HCT116 (cell line): ENCODE measurements at places on chromosomes 3 and 15.
A peak's percentile ranks its signal among the peaks of the same experiment; 100 is the strongest.

DNA sequence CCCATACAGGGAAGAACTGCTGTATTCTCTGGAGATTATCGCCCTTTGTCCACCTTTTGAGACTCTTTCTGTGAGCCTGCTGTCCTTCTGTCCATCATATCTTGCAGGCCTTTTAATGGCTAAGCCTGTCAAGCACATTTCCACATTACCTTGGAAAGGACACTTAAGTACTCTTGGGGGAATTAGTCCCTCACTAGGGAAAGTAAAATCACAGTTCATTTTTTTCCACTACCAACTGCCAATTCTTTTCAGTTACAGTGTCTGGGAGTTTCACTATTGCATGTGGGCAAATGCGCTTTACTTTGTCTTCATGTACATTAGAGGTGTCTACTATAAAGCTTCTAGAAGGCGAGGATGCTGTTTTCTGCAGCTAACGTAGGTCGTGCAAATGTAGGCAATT is 242.1 kb downstream of the NSUN3 start:
- no peak for DNase-seq

DNA sequence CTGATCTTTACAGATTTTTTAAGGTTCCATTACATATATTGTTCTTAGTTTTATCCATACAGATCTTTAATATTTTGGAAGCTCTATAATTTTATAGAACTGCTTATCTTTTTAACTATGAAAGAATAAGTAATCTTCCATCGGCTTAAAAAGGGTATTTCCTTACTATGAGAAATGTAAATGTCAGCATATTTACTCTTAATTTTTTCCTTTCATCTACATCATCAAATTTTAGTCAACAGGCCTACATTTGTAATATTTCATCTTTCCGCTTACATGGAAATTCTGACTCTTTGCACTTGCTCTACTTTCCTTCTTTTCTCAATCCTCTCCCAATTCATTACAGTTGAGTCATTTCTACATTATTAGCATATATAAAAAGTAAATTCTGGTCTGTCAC is 111.3 kb upstream of the GOLGA6L6 start:
- DNase-seq = no peak

GRCh38 chr3:89340408-89340807 is 233.0 kb downstream of the EPHA3 start:
- DNase-seq = no peak

DNA sequence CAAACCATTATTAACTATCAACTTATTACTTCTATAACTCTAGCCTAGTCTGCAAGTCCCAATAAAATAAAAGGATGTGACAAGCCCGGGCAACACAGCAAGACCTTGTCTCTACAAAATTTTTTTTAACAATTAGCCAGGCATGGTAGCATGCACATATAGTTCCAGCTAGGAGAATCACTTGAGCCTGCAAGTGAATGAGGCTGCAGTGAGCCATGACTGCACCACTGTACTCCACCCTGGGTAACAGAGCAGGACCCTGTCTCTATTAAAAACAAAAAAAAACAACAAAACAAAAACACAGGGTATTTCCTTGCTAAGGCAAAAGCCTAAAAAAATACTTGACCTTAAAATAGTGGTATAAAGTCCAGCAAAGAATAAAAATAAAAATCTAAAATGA is 31.4 kb downstream of the ANKRD28 start:
- no peak for DNase-seq

GRCh38 chr3:49841126-49841696 is 15.2 kb downstream of the TRAIP start:
- DNase-seq = peak; percentile 33

DNA sequence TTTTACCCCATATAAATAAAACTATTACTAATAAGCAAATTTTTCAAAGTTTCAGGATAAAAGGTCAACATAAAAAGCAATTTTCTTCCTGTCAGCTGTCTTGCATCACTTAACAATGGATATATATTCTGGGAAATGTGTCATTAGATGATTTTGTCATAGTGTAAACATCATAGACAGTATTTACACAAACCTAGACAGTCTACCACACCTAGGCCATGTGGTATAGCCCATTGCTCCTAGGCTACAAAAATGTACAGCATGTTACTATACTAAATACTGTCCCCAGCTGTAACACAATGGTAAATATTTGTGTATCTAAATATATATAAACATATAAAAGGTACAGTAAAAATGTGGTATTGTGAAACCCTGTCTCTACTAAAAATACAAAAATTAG is 156.7 kb downstream of the ANO10 start:
- DNase-seq = no peak

- no peak for DNase-seq
These were observed 56.5 kb downstream of the BSN start for GRCh38 chr3:49610666-49611280.

DNA sequence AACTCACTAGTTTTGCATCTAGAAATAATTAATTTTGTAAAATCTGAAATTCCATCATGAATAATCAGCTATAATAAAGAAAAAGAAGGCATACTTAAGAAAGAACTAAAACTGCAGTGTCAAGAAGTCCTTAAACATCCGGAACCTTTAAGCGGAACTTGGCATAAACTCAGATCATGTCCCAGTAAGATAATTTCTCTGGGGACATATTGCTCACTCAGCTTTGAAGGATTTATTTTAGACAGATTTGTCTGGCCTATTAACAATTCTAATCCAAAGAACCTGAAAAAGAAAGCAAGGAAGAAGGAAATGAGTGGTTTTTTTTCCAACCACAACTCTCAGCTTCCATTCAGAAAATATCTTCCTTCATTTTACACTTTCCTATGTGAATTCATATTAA is 850.3 kb downstream of the ROBO1 start:
- no peak for DNase-seq

DNA sequence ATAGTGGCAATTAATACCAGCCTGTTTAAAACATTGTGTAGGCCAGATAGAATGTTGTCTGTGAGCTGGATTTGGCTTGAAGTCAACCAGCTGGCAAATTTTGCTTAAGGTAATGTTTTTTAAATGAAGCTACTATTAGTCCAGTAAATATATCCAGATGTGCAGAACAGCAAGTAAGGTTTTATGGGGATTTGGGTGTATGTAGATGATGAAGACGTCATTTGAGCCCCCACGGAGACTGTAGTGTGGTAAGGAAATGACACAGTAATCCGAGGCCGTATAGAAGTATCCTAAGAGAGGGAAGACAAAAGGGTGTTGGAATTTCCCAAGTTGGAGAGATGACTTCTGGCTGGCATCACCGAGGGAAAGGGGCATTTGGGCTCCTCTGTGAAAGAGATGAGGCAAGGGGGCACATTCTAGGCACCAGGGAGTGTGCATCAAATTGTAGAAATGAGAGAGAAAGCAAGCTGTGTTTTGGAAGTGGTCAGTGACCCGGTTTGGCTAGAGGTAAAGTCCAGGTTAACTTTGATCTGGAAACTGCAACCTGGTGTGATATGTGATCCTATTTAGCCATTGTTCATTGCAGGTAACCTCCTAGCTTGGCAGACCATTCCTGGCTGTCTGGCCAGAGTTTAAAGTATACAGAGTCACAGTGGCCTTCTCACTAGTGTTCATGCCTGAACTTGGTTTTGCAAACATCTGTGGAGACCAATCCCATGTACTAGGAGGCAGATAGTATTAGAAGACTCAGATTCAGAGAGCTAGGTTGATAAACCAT is 104.2 kb downstream of the ITPR1 start:
- no peak for DNase-seq

GRCh38 chr3:5055357-5056110 is 66.6 kb upstream of the ARL8B start:
- no peak for DNase-seq

DNA sequence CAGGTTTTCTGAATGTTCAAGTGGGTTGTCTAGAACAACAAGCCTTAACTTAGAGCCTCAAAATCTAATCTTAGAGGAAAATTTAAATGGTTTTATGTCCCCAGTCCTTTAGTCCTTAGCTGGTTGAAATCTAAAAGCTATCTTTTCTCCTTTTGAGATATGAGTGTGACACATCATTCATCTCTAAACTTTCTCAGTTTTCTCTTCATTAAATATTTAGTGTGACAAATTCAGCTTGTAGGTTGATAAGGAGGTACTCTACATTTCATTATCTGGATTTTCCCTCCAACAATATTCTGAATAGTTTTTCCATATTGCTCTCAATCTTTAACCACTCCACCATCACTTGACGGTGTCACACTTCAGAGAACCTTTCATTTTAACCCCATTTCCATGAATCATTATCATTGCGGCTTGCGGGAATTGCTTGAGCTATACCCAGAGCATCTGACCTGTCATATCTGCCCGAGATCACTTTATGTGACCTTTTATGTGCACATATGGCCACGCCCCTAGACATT is 16.1 kb upstream of the ATP8B4 start:
- no peak for DNase-seq

GRCh38 chr15:101209285-101209845 is 42.5 kb downstream of the CHSY1 start:
- no peak for DNase-seq

DNA sequence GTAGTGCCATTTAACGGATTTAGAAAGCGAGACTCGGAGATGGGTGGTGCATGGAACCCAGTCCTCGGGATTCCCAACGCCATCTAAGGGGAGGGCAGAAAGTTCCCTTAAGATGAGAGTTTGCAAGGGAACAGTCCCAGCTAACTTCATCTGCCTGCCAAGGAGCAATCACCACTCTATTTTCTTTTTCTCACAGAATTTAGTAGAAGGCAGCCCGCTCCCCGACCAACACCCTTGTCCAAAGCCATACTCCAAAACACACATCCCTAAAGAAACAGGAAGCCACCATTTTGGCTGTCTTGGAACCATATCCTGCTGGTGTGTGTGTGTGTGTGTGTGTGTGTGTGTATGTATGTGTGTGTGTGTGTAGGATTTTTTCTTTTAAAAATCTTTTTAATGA is 7.1 kb upstream of the FGD5 start:
- DNase-seq = no peak

DNA sequence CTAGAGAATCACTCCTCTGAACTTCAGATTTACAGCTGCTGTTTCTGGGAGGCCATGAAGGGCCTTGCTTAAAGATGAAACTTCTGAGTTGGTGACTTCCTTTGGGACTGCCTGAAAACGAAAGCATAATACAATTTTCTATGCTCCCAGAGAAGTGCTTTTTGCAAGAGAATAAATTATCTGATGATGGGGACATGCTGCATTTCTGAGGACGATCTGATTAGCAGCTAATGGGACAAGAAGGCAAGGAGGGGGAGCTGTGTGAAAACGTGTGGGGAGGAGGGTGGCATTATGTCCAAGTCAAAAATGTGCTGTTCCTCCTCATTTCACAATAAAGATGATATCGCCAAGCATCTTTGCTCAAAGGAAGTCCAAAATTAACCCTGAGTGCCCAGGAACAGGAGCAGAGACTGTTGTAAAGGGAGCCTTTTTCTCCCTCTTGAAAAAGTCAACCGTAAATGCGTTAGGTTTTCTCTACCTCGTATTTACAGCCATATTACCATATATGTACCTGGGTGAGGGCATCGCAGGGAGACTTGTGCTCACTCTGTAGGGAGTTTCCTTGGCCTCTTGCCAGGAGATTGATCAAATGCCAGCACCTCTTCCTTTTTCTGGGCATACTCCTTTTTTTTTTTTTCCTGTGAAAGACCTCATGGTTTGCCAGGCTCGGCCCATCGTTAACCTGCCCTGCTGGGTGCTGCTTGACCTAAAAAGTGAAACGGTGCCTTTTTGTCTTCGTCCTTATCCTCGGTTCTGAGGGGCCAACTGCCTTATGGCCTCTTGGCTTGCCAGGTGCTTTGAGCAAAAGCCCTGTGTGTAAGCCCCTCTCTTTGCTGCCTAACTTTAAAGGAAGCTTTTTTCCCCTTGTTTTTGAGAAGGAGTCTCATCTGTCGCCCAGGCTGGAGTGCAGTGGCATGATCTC is 11.5 kb downstream of the ITPR1 start:
- DNase-seq = no peak

GRCh38 chr3:23796518-23796917 is 9.2 kb upstream of the UBE2E1 start:
- DNase-seq = no peak

- no peak for DNase-seq
These were observed 79.7 kb upstream of the SNRK start for GRCh38 chr3:43206632-43207031.

DNA sequence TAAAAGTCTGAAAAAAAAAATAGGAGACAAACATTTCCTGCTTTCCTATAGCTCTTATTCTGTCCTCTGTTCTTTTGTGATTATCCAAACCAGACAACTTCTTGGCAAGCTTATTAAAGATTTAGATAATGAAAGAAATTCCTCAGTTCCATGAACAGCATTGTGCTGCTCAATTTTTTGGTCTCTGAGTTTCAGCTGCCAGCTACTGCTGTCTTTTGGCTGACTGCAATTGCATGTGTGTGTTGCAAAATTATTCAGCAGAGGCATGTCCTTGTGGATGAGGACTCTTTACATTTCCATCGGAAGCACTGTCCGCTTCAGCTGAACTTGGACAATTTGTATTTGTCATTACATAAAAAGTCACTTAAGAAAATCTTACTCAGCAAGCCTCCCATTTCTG is 397.3 kb upstream of the RASGRP1 start:
- DNase-seq = no peak

- no peak for DNase-seq
These were observed 28.9 kb downstream of the B4GALT4 start for GRCh38 chr3:119211803-119212202.

GRCh38 chr3:56222866-56223265 is 245.4 kb downstream of the ERC2 start:
- no peak for DNase-seq

DNA sequence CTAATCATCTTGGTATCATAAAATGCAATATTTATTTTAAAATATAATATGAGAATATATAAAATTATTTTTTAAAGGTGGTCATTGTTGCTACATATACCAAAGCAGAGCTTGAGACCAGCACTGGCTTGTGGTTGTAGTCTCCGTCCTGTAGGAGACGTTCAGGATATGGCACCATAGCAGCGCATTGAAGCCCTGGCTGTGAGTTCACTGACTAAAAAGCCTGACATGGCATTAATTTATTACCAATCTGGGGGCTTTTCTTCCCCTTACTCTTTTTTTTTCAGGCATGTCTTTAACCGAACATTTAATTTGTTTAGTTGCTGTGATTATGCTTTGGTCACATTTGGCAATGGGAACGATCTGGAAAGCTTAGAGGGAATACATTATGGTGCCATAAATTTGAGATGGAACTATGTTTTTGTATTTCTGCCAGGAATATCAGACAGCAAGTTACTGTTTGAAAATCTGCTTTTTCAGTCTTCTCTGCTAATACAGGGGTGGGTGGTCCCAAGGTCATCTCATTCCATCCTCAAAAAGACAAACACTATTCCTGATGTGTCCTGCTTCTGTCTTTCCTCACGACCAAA is 108.5 kb downstream of the ZIC4 start:
- DNase-seq = no peak

DNA sequence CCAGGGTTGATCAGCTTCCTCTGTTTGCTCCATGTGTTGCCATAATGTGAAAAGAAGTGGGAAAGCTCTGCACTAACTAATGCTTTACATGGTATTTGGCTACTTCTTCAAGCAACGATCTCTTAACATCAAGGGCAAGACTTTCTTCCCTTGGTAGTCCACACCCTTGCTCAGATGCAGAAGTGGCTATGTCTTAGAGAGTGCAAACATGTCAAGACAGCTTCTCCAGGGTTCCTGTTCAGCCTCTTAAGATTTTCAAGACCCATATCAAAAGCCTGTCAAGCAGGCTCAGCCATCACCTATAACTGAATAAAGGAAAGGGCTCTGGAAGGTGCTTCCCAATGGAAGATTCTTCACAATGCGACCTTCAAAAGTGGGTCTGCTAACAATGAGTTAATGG is 64.8 kb upstream of the CSTA start:
- no peak for DNase-seq
